ENCODE measurements at places on chromosomes 7 and 10. TPM values are rescaled to one million over a fixed set of nuclear protein-coding genes. Genes with fewer than 3 reads are reported as not detected.
A peak's percentile ranks its signal among the peaks of the same experiment; 100 is the strongest.

DNA sequence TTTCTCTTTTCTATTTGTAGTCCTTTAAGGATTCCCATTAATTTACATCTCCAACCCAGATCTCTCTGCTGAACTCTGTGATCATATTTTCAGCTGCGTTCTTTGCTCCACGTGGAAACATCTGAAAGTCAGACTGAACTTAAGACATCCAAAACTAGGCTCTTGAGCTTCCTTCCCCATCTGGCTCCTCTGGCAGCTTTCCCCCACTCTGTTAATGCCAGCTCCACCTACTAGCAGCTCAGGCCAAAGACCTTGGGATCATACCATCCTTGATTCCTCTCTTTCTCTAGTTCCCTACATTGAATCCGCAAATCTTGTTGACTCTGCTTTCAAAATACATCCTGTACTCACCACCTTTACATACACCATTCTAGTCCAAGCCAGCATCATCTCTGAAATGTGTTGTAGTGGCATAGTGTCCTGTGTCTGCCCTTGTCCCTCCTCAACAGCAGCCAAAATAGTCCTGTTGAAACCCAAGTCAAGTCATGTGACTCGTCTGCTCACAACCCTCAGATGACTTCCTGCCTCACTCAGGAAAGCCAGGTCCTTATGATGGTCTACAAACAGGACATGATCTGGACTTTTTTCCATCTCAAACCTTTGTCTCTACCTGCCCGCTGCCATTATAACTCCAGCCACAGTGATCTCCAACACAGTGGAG, 7.0 kb downstream of the REEP3 start:
- no peak for DNase-seq

- DNase-seq, result no peak
Observed at GRCh38 chr10:86342111-86342863, 24.3 kb downstream of the GRID1 start.

DNA sequence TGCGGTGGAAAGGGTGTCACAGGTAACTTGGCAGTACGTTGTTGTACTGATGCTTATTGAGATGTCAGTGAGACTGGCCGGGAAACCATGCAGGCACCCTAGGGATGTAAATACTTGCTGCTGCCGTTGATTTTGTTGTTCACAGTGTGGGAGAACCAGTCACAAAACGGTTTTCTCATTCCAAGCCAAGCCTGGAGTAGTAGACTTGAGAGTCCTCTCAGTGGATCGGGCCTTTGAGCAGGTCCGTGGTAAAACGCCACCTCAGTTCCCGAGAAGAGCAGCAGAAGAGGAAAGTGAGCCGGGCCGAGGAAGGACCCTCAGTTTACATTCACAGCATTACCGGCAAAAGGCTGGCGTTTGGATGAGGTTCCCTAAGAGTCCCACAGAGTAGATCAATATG, 1.1 kb downstream of the JAKMIP3 start:
- DNase-seq, result no peak

GRCh38 chr7:82247814-82248433, 195.7 kb downstream of the CACNA2D1 start:
- no peak for DNase-seq

GRCh38 chr10:88733215-88733614, 26.6 kb upstream of the LIPN start:
- no peak for DNase-seq

DNA sequence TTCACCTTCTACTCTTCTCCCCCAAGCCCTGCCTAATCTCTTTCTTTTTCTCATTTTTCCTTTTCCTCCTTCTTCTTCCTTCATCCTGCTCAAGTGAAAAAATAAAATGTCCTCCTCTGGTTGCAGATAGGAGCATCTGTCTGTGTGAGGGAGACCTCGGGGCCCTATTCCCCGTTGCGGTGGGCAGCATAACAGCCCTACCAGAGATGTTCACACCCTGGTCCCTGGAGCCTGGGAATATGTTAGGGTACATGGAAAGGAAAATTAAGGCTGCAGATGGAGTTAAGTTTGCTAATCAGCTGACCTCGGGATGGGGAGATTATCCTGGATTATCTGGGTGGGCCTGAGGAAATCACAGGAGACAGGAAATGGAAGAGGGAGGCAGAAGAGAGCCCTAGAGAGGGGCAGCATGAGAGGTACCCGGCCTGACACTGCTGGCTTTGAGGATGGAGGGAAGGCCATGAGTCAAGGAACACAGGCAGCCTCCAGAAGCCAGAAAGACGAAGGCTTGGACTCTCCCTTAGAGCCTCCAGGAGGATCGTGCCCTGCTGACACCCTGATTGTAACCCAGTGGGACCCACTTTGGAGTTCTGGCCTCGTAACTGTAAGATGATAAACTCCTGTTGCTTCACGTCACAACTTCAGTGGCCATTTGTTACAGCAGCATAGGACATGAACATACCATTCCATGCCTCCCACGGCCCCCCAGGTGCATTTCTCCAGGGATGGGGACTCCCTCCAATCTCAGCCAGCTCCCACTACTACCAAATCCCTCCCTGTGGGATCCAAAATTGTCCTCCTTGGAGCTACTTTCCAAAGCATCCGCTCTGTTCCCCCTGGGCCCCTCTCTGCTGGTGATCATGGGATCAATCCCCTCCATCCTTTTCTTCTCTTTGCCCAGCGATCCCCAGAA, 39.0 kb upstream of the ZMIZ1 start:
- no peak for DNase-seq

DNA sequence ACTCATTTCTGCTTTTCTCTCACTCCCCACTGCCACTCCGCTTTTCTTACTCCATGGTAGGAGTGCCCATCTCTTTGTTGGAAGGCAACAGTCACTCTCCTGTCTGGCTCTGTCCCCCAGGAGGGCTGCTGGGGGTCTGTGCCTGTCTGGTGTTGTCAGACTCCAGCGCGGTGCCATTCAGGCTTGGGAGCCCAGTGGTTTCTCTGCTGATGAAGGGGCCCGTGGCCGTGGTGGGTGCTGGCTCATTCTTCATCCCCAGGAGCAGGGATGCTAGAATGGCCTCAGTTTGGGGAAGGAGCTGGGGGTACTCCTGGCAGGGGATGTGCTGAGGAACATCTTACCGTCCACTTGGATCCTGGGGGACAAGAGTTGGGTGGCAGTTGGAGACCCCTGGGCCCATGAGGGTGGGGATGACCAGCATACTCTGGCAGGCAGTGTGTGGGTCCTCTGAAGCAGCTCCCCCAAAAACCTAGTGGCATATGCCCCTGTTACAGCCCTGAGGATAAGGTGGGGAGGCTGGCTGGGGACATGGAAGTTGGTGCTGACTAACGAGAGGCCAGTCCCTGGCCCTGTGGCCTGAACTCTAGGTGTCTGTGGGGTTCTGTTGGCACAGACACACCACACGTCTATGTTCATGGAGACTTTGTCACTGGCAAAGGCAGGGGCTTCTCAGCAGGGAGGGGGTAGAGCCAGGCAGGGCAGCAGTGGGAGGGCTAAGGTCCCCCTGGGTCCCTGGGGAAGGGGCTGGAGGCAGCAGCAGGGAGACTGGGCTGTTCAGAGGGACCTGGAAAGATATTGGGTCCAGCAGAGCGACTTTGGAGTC, 102.8 kb upstream of the RET start:
- peak; percentile 5 for DNase-seq

GRCh38 chr10:124353896-124354295, 64.8 kb downstream of the OAT start:
- peak; percentile 17 for DNase-seq

Gene CAMK2B
- total RNA-seq, result not detected

- no peak for DNase-seq
Observed at GRCh38 chr7:94228678-94229077, 166.0 kb upstream of the COL1A2 start.

Gene CCDC146
- total RNA-seq, result 7.2 TPM

GRCh38 chr10:31584876-31585275, 265.9 kb downstream of the ZEB1 start:
- DNase-seq, result no peak

Gene MAP3K8
- 53.6 TPM for total RNA-seq

DNA sequence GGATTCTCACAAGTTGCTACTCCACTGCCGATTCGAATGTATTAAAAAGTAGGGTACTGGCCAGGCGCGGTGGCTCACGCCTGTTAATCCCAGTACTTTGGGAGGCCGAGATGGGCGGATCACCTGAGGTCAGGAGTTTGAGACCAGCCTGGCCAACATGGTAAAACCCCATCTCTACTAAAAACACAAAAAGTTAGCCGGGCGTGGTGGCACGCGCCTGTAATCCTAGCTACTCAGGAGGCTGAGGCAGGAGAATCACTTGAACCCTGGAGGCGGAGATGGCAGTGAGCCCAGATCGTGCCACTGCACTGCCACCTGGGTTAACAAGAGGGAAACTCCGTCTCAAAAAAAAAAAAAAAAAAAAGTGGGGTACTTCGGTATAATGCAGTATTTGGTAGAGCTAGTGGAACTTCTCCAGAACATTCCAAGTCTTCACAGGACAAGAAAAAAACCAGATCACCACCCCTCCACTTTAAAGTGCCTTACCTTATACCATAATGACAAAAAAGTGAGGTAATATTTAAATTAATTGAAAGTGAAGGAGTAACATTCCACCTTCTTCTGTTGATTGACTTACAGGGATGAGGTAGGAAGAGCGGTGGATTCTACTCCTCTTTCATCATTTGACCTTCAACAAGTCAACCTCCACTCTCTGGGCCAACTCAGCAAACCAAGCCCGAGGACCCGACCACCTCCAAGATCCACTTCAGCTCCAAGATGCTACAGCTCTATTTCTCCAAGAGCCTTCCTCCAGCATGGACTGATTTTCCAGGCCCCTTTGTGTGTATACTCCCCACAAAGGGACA, 2.0 kb downstream of the BAZ1B start:
- no peak for DNase-seq

Gene IDI2
- total RNA-seq, result not detected

GRCh38 chr10:128776673-128777252, 650.5 kb upstream of the MKI67 start:
- no peak for DNase-seq

Gene COL17A1
- 0.13 TPM for total RNA-seq

DNA sequence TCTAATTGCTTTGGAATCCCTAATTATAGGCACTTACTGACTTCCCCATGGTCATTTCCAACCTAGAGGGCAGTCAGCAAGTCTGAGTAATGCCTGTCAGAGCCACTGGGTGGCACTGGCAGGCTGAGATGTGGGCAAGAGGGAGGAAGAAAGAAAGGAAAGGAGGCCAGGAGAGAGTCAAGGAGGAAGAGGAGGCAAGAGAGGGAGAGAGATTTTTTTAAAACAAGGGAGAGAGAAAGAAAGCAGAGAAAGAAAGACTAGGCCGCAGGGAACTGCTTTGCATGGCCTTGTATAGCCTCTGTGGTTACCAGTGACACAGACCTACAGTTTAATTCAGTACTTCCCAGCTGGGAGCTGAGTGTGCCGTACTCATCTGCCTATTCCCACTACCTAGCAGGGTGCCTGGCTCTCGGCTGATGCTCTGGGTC, 210.4 kb upstream of the ADO start:
- no peak for DNase-seq

GRCh38 chr10:8453587-8453986, 399.1 kb downstream of the GATA3 start:
- DNase-seq, result no peak

DNA sequence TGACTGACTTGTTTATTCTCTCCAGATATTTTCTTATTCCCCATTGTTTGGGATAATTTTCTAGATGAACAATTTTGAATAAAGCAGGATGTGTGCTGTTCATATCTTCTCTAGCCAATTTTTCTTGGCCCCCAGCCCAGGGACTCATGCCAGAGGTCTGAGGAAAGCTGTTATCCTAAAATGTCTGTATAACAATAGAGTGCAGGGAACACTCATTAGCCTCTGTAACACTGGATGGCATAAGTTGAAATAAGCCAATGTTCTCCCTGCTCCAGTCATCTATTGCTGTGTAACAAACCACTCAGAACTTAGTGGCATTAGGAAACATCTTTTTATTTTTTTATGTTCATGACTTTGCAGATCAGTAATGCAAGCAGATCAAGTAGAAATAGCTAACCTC, 121.7 kb upstream of the TRIM24 start:
- DNase-seq, result no peak

DNA sequence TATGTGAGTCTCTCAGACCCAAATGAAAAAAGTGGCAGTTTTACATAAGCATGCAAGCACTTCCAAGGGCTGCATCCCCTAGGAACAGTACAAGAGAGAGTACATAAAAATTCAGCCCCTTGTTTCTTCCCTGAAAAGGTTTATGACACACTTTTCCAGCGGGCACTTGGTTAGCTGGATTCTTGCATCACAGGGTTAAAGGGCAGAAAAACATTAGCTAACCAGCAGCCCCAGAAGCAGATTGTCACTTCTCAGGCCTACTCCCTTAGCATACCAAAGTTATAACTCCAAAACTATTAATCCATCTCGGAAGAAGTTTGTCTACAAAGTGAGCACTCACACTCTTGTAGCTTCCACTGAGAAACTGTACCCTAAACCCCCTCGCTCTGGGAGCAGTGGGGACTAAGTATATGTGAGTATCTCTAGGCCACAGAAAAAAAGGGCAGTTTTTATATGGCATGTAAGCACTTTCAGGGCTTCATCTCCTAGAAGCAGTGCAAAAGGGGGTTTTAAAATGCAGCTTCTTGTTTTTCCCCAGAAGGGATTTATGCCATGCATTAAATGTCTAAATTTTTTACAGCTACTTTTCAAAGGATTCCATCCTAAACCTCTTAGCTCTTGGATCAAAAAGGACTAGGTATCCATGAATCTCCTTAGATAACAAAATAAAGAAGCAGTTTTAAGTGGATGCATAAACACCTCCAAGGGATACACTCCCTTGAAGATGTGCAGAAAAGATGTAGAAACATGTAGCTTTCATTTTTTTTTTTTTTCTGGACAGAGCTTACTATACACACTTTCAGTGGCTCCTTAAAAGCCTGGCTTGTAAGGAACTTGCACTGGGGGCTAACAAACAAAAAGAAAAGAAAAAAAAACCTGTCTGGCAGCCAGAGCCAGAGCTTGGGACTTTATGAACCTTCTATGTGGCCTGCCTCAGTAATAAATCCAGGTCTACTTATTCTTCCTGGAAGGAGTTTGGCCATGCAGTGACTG, 956.7 kb downstream of the CCSER2 start:
- no peak for DNase-seq

Gene SPRN
- total RNA-seq, result not detected

DNA sequence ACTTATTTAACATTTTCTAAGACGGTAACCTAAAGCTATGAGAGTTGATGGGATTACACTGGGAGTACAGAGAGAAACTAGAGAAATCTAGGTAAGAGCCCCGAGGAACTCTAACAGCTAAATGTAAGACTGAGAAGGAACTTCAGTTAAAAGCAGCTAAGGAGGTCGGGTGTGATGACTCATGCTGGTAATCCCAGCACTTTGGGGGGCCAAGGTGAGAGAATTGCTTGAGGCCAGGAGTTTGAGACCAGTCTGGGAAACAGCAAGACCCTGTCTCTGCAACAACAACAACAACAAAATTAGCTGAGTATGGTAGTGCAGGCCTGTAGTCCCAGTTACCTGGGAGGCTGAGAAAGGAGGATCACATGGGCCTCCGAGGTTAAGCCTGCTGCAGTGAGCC, 24.0 kb downstream of the FRA10AC1 start:
- no peak for DNase-seq

Gene UCMA
- not detected for total RNA-seq

All from omental fat pad (tissue), 4 donors.